ENCODE measurements at places on chromosomes 2 and 18.
A peak's percentile ranks its signal among the peaks of the same experiment; 100 is the strongest.

GRCh38 chr2:133878326-133878725 lies 310.1 kb upstream of the NCKAP5 start:
- no peak for DNase-seq

DNA sequence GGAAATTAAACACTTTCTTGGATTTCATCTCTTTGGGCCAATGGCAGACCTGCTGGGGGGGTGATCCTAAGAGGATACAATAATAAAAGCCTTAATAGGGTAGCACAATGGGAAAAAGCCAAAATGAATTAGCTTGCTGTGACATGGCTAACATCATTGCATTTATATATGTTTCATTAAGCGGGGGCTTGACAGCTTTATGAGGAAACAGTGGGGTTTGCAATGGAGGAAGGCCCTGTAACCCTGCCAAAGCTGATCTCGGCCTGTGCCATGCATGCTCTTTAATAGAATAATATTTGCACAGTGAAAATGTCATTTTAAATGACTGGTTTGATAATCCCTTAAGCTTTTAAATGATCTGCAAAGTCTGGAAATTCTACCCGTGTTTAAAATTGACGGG lies 291.5 kb downstream of the SLC4A3 start:
- no peak for DNase-seq

- DNase-seq, result no peak
Measured at GRCh38 chr2:121697108-121697631, 39.5 kb downstream of the NIFK start.

GRCh38 chr2:98233941-98234340 lies 112.3 kb upstream of the CNGA3 start:
- DNase-seq, result no peak

DNA sequence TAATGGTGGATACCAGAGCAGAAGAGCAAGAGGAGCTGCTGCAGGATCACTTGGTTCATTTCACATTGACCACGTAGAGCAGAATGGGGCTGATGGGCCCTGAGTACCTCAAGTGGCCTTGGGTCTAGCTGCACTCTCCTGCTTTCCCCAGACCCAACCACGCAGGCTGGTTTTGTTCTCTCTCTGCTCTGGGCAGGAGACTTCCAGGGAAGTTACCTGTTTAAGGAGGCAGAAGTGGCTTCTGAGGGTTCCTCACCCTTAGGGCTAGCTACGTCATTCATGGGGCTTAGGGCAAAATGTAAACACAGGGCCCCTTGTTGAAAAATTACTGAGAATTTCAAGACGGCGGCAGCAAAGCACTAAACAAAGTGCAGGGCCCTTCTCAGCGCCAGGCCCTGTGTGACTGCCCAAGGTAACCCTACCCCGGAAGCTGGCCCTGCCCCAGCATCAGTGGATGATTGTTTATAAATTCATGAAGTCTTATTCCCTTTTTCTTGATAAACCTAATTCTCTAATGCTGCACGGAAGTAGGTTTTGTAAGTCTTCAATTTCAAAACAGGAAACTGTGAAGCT lies 75.9 kb downstream of the TMEM182 start:
- DNase-seq, result no peak

DNA sequence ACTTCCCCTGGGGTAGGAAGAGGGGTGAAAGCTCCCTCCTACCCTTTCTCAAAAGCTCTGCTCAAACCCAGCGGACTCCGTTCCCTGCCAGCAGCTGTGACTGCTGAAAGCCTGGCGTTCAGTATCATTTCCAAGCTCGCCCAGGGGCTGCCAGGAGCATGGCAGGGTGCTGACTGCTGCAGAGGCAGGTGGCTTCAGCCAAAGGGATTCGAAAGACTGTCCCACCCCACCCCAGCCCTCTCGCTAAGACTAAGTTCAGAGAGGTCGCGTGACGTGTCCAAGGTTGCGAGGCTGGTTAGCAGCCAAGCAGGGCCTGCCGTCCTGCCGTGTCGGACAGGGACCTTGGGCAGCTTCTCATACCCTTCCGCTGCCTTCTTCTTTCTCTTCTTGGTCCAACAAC lies 72.3 kb upstream of the RAB12 start:
- DNase-seq, result no peak

DNA sequence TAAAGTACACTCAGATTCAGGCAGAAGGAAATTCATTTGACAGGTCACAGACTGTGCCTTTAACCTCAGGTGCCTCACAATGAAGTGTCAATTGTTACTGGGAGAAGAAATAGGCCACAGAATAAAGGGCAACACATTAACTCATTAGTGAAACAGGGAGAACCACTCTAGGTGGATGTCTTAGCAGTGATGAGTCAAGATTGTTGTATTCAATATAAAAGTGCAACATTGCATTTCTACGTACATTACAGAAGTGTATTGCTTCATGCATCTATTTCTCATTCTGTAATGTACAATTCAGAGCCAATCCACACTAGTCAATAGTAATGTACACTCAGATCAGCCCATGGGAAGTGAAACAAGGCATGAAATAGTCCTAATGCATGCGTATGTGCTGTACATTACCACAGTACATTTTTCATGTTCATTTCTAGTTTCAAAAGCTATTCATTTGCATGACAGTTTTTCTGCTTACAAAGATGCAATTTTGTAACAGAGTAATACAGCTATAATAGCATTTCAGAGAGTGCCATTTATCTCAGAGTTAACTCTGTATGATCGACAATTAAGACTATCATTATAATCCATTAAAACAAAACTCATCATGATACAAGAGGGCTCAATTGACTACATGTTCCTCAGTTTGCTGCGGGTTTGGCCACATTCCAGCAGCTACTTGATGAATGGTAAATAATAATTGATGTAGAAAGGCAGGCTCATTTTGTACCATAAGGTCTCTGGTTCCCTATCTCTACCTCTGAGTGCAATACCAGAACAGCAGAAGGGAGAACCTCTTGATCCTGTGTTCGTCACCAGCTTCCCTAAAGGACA lies 12.2 kb upstream of the ARL5A start:
- DNase-seq, result no peak

DNA sequence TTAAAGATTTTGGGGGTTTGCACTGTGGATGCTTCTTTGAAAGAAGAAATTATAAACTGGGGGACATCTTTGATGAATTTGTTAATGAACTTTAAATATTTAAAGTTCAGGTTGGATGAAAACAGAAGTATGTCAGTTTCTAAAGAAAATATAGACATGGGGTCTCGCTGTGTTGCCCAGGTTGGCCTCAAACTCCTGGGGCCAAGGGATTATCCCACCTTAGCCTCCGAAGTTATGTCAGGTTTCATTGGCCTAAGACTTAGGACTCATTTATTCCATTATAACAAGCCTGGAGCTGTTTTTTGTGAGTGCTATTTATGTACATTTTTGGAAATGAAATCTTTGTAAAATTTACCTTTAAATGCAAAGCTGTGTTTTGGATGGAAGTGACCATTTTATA lies 2.5 kb downstream of the NAB1 start:
- DNase-seq, result no peak

GRCh38 chr18:74291472-74291770 lies 342 bp downstream of the CYB5A start:
- no peak for DNase-seq

DNA sequence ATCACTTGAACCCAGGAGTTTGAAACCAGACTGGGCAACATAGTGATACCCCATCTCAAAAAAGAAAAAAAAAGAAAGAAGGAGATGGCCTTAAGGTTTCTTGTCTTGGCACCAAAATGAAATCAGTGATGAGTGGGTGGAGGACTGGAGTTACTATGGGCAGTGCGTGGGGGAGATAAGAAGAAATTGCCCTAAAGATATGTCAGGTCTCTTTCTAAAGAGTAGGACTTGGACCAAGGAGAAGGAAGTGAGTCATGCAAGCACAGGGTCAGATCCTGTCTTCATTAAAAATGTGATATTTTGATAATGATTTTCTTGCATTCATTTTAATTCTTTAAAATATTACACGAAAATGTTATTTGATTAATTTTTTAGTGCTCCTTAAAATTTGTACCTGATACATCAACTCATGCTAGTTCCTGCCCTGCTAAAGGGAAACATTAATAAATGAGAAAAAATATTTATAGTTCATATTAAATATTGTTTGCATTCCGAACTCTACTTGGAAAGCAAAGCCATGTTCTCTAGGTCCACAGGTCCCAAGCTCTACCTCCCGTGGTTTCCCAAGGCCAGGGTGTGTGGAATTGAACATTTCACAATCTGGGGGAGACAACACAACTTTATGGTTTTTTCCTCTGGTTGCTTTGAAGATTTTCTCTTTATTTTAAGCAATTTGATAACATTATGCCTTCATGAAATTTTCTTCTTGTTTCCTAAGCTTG lies 62.6 kb upstream of the CTLA4 start:
- no peak for DNase-seq

DNA sequence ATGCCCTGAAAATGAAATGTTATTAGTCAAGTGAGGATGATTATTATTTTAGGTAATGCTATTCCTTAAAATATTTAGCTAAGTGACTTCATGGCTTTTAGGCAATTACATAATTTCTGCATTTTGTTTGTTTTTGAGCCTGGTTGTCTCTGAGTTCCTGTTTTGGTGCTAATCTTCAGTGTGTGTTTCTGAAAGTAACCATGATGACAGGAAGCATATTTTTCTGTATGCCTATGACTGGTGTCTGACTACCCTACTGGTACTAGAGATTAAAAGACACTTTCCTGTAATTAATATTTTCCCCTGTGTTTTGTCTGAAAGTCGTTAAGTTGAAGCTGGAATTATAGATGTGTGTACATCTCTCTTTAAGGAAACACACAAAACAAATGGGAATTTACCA lies 295.0 kb upstream of the SPRED2 start:
- no peak for DNase-seq

DNA sequence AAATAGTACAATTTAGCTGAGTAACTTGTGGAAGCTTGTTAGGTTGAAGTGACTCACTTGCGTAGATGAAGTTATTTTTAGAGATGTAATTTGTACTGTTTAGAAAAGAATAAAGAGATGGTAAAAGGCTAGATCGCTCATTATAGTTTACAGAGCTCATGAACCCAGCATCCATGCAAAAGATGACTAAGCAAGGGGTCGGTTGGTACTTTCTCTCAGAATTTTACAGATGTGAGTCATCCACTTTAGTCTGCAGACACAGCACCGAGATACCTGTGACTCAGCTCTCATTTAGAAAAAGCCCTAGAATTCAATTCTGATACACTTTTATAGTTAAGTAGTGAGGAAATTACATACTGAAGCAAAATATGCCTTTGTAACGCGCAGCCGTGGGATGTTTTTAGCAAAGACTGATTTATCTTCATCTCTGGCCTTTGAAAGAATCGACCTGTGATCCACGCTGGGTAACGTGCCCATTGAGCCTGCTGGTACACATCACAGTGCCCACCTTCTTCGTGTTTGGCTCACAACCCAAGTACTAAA lies 116.5 kb upstream of the FOSL2 start:
- peak; percentile 17 for DNase-seq

- DNase-seq, result no peak
Measured at GRCh38 chr18:21183670-21184069, 58.4 kb upstream of the GREB1L start.

DNA sequence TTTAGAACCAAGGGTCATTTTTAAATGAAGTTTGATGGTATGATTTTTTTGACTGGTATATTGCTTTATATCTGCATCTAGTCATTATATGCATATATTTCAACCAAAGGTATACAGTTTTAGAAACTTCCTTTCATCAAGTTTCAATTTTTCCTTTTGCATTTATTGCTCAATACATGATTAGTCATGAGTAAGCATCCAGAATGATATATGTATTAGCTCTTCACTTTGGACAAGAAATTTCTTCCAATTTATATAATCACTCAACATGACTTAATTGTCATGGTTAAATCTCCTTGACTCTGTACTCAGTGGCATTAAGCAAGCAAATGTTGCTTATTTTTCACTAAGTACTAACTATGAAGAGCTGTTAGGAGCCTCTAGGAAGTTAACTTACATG lies 123.6 kb downstream of the PLCL1 start:
- no peak for DNase-seq

- DNase-seq, result no peak
Measured at GRCh38 chr18:7953095-7953958, 386.2 kb downstream of the PTPRM start.

DNA sequence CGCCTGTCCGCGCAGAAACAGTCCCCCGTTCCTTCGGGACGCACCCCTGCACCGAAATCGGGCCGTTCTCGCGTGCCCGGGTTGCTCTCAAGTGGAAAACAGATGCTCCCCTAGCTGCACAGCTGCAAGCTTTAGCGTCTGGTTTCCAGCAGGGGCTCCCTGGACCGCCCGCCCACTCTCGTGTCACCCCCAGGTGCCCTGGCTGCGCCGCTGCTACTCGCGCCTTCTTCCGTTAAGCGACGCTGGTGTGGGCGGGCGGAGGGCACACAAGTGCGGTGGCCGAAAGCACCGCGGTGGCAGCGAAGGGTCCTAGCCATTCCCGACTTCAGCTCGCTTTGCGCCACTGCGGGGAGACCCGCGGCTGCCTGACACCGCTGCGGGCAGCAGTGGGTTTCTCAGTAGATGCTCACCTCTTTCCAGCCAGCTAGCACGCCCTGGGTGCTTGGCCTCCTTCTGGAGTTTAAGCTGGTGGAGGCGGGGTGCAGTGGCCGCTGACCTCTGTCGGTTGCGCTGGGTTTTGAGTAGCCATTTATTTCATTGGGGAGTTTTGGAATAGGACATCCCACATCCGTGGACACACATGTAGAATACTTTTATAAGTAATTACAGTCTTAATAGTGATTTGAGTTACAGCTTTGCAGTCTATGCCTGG lies 806 bp downstream of the ZNF407 start:
- DNase-seq, result peak; percentile 54

DNA sequence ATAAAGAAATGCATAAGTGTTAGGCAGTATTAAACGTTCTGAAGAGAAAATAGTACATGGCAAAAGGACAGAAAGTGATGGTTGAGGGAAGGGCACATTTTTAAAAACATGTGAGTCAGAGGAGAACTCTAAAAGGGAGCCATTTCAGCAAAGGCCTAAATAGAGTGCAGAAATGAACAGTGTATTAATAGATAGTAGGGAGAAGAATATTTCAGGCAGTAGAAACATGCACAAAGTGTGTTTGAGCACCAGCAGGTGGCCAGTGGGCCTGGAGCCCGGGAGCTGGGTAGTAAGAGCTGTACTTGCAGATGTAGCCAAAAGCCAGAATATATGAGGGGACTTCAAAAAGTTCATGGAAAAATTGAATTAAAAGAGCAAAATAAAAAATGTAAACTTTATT lies 288.1 kb upstream of the FIGN start:
- no peak for DNase-seq

GRCh38 chr18:79935499-79935898 lies 16.0 kb downstream of the SLC66A2 start:
- DNase-seq, result no peak

- DNase-seq, result peak; percentile 22
Measured at GRCh38 chr18:51278045-51278649, 80.7 kb upstream of the MEX3C start.

- no peak for DNase-seq
Measured at GRCh38 chr18:27473318-27473717, 288.2 kb upstream of the CHST9 start.

- DNase-seq, result no peak
Measured at GRCh38 chr2:190079160-190079559, 16.6 kb upstream of the MSTN start.

DNA sequence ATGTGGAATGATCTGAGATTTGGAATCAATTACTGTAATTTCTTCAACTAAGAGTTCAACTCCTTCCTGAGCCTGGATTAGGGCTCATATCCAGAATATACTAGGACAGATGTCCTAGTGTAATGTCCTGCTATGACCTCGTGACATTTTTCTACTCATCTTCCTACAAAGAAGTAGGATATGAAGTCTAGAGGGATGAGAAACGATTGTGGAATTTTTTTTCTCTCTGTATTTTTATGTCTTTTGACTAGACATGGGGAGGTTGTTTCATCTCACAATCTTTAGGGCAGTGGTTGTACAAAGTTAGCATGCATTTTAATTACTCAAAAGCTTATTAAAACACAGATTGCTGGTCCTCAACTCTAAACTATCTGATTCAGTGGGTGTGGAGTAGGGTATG lies 203.0 kb downstream of the PARD3B start:
- DNase-seq, result no peak
